HAP-1 (cell line): ENCODE measurements at places on chromosomes 3 and 15.

DNA sequence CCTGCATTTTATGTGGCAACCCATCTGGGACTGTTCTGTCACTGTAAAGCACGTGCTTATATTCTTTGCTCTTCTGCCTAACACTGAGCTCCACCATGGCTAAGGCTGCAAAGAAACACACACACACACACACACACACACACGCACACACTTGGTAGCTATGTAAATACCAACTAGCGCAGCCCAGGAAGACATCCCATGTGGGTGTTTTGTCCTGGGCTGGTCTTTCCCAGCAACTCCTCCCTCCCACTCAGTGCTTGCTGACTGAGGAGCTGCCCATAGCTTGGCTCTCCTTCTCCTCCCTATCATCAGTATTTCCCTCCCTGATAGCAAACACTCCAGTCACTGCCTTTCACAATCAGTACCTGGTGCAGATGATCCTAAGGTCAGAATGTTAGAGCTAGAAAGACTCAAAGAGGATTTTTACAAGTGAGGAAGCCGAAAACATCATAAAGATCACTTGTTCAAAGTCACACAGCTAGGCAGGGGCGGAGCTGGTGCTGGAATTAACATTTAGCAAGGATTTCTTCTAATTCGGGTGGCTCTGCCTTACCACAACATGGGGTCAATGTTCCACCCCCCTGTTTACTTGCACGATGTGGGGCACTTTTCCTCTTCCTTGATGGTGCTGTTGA is 377.1 kb upstream of the TBL1XR1 start:
- DNase-seq = no peak

DNA sequence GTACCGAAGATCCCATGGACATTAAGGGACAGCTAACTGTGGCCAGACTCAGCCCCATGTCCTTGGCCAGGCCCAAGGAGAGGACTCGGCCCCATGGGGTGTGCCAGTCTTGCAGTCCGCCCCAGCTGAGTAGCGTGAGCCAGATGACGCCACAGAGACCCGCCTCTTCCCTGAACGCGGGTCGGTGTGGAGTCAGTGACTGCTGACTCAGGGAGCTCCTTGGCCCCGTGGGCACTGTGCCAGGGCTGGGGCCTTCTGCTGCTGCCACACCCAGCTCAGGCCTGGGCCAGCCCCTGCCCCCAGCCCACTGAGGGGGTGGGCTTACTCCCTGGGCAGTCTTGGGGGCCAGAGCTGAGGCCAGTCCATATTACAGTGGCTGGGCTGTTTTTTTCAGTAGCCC is 52.8 kb downstream of the PLXNA1 start:
- DNase-seq = no peak

DNA sequence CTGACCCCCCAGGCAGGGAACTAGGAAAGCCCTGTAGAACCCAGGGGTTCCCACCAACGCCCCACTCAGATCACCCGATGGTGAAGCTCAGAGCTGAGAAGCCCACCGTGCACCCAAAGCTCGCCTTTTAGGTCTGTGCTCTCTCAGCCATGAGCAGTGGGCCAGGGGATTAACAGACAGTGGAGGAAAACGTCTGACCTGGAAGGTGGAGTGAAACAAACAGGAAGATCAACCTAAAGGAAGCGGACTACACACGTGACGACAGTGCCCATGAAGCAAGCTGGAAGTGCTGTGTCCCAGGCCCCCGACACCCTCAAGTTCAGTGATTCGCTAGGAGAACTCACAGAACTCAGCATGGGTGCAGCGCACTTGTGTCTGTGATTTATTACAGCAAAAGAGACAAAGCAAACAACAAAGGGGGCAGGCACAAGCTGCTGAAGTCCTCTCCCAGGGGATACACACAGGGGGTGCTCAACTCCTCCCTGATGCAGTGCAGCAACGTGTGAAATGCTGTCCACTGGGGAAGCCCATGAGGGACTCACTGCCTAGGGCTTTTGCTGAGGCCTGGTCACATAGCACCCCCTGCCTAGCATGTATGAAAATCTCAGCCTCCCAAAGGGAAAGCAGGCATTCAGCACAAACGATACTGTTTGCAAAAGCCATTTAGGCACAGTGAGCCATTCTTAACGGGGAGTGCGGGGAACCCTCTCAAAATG is 43.5 kb downstream of the CFAP92 start:
- no peak for DNase-seq

DNA sequence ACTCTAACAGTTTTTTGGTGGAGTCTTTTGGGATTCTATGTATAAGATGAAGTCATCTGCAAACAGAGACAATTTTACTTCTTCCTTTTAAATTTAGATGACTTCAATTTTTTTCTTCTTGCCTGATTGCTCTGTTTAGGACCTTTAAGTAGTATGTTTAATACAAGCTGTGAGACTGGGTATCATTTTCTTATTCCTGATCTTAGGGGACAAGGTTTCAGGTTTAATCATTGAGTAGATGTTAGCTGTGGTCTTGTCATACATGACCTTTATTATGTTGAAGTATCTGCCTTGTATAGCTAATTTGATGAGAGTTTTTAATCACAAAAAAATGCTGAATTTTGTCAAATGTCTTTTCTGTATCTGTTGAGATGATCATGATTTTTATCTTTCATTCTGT is 20.6 kb downstream of the GRM2 start:
- no peak for DNase-seq

GRCh38 chr15:80550908-80551260 is 144.2 kb upstream of the ABHD17C start:
- no peak for DNase-seq

DNA sequence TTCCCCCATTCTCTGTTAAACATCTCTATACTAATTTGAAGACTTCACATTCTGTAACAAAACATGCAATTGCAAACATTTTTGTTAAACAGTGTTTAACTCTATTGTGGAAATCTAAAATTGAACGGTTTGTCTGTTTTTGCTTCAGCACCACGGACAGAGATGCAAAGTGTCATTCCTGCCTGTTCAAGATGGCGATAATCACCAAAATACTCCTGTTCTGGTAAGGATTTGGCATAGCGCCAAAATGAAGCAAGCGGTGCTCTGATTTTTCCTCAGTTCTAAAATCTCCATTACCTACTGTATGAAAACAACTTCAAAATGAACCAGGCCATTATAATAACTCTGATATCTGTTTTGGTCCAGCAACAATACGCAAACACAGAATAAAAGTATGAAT is 129.7 kb upstream of the TUSC7 start:
- peak; percentile 21 for DNase-seq

GRCh38 chr15:99961011-99961441 is 227.8 kb upstream of the LYSMD4 start:
- no peak for DNase-seq

- no peak for DNase-seq
These were observed 418.8 kb downstream of the OTOL1 start for GRCh38 chr3:161915418-161915750.

- no peak for DNase-seq
These were observed 35.7 kb downstream of the CCNB2 start for GRCh38 chr15:59140422-59141226.
